Right lung (tissue), 10 donors: ENCODE measurements at places on chromosomes 1 and 21. TPM values are rescaled to one million over a fixed set of nuclear protein-coding genes. Genes with fewer than 3 reads are reported as not detected.

DNA sequence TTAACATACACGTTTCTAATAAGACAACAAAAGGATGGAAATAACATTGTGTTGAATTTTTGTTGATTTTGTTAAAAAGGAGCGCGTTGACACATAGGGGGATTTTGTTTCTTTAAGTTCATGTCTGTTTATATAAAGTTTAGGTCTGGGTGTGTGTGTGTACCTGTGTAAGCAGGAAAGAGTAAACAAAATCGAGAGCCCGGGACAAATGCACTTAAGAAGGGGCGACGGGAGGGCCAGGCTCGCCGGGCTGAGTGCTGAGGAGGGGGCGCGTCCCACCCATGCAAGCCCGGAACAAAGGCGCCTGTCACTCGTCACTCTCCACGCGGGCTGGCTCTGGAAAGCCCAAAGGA lies 28.8 kb upstream of the TRIM17 start:
- no peak for DNase-seq

- no peak for DNase-seq
These were observed 27.6 kb upstream of the CLDN14 start for GRCh38 chr21:36507397-36508018.

DNA sequence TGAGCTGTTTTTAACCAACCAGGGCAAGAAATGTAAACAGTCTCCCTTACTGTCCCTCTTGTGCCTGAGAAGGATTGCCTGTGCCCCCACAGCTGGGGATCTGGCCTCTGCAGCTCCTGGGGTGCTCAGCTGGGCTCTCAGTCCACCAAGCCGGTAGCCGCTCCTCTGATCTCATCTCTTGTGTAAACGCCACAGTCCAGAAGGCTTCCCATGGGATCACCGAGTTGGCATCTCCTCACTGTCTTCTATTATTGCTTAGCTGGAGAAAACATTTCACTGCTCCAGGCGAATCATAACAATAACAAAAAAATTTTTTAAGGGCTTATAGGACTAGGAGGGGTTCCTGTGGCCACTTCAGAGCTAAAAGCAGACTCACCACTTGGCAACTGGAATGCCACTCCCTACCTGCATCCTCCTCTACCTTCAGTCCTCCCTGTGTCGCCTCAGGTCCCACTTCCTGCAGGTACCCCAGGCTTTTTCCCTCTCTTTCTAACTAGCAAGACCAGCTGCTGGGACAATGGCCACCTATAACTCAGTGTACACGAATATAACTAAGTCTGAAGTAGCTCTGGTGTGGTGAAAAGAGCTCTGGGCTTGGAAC lies 75.8 kb downstream of the ATP1A1 start:
- no peak for DNase-seq

DNA sequence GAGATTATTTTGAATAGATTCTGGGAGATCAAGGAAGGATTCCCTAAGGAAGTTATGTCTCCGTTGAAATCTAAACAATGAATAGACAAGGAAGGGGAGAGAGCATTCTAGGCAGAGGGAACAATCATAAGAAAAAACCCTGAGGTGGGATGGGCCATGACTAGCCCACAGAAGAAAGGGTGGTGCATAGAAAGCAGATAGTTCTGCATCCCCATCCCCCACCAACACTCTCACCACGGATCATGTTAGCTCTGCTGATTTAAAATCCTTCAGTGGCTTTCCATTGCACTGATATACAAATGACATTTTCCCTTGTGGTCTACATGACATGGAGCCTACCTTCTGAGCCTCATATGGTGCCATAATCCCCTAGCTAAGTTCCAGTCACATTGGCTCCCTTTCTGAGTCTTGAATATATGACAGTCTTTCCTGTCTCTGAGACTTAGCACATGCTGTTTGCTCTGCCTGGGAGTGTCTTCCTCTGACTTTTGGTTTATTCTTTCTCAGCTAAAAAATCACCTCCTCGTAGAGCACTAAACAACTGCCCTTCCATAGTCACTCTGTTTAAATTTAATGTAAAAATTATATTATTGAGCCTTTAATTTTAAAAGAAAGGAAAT lies 15.2 kb downstream of the SCMH1 start:
- DNase-seq: no peak

DNA sequence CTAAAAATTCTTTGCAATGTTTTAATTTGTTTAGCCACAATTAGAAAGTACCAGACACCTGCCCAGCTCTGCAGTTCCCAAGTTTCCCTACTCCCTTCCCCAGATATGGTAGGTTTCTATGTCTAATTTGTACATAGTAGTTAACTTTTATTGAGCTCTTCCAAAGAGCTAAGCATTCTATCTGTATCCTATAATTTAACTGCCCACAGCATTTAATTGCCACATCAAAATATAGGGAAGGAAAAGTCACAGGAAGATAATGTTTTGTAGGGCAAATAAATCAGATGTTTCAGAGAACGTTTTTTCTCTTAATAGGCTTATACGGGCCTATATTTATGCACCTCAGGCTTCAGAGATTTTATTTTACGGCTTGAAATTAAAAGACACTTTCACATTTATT lies 15.7 kb upstream of the FMO3 start:
- DNase-seq: no peak

- no peak for DNase-seq
These were observed 1.7 kb downstream of the ZNF326 start for GRCh38 chr1:89996450-89997110.

DNA sequence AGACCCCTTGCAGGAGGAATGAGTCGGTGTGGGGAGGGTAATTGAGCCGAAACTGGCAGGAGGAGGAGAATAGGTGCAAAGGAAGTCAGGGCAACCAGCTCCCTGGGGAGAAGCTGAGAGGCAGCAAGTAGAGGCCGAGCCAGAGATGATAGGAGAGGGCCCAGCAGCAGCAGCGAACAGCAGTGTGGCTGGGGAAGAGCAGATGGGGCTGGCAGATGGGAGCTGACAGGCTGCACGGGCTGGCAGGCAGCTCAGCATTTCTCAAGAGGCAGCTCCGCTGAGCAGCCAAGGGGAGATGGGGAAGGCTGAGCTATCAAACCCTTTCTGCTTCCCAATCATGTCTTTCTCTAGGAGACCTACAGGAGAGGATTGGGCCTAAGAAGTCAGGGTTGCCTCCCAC lies 158.2 kb downstream of the TRIM33 start:
- DNase-seq: peak; percentile 40

DNA sequence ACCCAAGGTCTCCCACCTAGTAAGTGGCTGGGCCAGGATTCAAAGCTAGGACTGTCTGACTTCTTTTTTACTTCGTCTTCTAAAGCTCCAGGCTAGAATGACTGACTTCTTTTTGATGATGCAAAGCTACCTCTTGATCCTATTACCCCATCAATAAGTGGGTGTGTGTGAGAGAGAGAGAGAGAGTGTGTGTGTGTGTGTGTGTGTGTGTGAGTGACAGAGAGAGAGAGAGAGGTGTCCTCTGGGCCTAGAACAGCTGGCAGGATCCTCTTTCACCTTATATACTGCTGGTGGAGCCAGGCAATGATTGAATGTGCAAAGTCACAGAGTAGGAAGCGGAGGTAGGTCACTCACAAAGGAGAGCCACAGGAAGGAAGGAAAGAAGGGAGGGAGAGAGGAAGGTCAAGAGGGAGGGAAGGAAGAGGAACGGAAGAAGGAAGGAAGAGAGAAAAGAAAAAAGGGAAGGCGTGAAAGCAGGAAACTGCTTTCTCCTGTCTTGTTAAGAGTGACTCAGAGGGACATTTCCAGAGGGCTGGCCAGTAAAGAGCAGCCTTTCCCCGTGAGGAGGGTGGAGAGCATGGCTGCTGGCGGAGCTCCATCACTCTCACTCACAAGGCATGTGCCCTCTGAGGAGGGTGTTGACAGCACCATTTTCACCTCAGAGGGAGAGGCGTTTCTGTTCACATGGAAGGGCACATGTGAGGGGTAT lies 68.9 kb downstream of the CDC7 start:
- DNase-seq: no peak

- DNase-seq: no peak
These were observed 2.3 kb upstream of the ADARB1 start for GRCh38 chr21:45071874-45072737.

DNA sequence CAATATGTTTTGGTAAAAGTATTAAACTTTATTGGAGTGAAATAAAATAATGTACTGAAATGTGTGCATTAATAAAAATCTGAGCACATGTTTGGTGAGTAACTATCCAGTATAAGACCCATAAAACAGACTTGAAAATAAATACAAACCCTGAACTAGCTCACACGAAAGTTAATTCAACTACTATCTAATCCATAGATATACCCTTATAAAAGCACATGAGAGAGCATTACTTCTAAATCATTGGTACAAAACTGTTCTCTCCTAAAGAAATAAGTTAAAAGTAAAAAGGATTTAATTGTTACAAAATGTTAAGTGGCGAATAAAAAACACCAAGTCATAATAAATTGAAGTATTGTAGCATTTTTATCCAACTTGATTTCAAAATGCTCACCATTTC lies 295.6 kb downstream of the PTPRC start:
- DNase-seq: no peak

- DNase-seq: no peak
These were observed 26.4 kb upstream of the EVA1B start for GRCh38 chr1:36349839-36350238.

DNA sequence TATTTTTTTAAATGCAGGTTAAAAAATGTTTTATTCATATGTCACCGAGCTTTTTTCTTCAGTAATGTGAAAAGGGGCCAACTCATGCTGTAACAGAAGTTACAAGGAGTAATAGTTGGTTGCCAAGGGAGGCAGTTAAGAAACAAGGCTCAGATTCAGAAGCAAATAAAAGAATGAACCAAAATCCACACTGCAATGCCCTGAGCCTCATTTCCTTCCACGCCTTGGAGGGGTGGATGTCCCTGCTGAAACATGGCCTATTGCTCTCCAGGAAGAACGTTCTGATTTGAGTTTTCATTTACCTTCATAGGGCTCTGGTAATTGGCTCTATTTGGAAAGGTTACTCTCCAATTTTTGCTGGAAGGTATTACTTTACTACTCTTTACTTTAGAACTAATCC lies 24.4 kb downstream of the ALG14 start:
- DNase-seq: no peak

GRCh38 chr1:183970516-183971300 lies 66.8 kb downstream of the COLGALT2 start:
- no peak for DNase-seq

DNA sequence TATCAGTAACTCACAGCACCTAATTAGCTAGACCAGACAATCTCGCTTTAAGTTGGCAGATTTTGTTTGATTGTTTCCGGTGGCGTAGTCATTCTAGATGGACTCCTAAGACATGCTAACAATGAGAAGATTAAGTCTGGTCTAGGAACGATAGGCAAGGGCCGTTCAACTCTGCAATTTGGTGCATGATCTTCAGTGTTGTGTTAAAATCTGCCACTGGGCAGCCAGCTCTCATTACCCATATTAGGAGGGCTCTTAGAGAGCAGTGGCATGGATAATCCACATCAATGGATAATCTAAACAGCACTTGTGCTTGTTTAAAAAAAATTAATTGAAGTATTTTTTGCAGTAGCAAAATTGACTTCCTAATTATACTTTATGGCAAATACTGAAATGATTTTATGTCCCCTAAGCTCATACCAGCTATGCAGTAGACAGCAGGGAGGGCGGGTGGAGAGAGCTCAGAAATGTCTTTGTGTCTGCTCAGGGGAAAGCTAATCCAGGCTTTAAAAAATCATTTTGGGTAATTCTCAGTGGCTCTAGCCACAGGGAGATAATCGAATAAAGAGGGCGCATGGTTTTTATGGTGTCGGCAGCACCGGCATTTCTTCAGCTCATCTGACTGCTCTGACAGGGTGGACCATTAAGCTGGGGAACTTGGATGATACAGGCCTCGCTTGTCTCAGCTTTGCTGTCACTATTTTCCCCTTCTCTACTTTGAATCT lies 48.5 kb upstream of the IKBKE start:
- DNase-seq: no peak

- DNase-seq: no peak
These were observed 39.9 kb downstream of the ENAH start for GRCh38 chr1:225613006-225613405.

DNA sequence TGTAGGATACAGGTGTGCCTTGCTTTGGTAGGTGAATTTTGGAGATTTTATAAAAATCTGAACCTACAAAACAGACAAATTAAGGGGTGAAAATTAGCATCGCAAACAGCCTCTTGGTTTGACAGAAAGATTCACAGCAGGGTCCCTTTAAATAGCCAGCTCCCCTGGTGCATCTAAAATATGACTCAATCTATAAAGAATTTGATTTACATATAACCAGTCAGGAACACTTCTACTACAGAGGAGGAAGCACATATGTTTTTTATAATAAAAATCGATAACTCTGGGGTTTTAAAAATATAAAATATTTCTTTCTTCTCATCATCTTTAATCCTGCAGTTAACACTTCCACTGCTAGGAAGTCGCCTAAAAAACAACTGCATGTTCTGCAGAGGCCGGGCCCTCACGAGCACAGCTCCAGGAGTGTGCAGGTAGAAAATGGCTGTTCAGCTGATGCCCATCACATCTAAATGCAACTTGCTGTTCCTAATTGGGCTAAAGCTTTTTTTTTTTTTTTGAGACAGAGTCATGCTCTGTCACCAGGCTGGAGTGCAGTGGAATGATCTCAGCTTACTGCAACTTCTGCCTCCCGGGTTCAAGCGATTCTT lies 203.4 kb downstream of the HS2ST1 start:
- DNase-seq: no peak

- no peak for DNase-seq
These were observed 26.4 kb upstream of the SMYD3 start for GRCh38 chr1:246533371-246533905.

- no peak for DNase-seq
These were observed 36.7 kb upstream of the RAP1A start for GRCh38 chr1:111582644-111583618.

DNA sequence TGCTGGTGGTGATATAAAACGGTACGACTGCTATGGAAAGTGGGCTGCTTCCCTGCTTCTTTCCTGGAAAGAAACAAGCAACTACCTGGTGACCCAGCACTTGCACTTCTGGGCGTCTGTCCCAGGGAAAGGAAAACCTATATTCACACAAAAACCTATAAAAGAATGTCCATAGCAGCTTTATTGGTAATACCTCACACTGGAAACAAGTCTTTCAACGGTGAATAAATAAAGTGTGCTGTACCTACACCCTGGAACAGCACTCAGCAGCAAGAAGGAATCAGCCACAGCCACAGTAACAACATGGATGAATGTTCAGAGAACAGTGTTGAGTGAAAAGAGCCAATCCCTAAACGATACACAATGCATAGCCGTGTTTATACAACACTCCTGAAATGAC lies 19.9 kb downstream of the SLC19A1 start:
- DNase-seq: no peak

- DNase-seq: no peak
These were observed 28.4 kb upstream of the LDLRAP1 start for GRCh38 chr1:25515033-25515432.

GRCh38 chr1:246689409-246690008 lies 34.7 kb upstream of the SCCPDH start:
- DNase-seq: peak; percentile 48

HRNR gene
- 0.39 TPM for polyA plus RNA-seq

SERINC2 gene
- 16.6 TPM for polyA plus RNA-seq

ERICH3 gene
- polyA plus RNA-seq: 5.6 TPM

HJV gene
- polyA plus RNA-seq: not detected

TMEM61 gene
- 0.24 TPM for polyA plus RNA-seq

BRWD1 gene
- 59.9 TPM for polyA plus RNA-seq

AMY1A gene
- not detected for polyA plus RNA-seq

EXO5 gene
- 11.9 TPM for polyA plus RNA-seq

SPRR2F gene
- 0.64 TPM for polyA plus RNA-seq
